ENCODE measurements at places on chromosomes 13 and 19. TPM values are rescaled to one million over a fixed set of nuclear protein-coding genes. Genes with fewer than 3 reads are reported as not detected.

RFPL4A gene
- not detected for total RNA-seq

DNA sequence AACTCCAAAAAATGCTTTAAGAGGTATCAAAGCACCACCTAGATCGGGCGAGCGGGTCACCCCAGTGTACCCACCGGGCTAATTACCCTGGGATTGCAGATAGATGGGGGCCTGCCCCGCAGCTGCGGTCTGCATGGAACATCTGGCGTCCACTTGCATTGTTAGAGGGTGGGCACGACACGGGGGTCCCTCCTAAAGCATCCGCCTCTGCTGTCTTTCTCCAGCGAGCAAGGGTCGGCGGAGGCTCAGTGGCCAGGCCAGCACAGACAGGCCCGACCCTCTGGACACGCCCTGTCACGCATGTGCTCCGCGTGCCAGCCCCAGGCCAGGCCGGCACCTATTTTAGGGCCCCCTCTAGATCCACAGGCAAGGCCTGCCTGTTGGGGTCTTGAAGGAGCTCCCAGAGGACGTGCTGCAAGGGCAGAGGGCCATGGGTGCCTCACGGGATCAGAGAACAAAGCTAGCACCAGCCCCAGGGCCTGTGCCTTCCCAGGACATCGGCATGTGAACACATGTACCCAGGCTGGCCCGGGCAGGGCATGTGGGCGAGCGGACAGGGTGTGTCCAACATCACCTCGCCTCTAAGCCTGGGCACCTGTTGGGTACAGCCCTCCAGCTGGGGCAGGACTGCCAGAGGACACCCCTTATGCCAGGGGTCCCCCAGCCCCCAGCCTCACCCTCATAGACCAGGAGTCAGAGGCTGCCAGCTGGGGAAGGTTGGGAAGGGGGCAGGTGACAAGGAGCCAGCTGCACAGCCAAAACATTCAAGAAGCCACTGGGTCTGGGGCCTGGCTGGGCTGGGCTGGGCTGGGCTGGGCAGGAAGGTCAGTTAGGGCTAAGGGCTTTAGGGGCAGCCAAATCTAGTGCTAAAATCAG is 35.6 kb upstream of the NANOS3 start:
- peaks cover 42% of the 10 kb centered on the region for H3K4me1 ChIP-seq
- H3K27ac ChIP-seq = peak overlapping the region; percentile 82
- no peaks in the 10 kb centered on the region for H3K27me3 ChIP-seq
- no peak for DNase-seq

- H3K27ac ChIP-seq = no peak overlapping the region
- no peaks in the 10 kb centered on the region for H3K27me3 ChIP-seq
- no peak overlapping the region for H3K4me3 ChIP-seq
- no peaks in the 10 kb centered on the region for H3K36me3 ChIP-seq
- no peak for DNase-seq
Measured at GRCh38 chr13:20945952-20946383, 43.4 kb upstream of the XPO4 start.

TMEM190 gene
- total RNA-seq = not detected

- DNase-seq = no peak
- H3K27me3 ChIP-seq = no peaks in the 10 kb centered on the region
- no peaks in the 10 kb centered on the region for H3K36me3 ChIP-seq
- H3K4me1 ChIP-seq = no peaks in the 10 kb centered on the region
- H3K4me3 ChIP-seq = no peak overlapping the region
- H3K27ac ChIP-seq = no peak overlapping the region
Measured at GRCh38 chr13:103403148-103403740, 337.0 kb upstream of the SLC10A2 start.

KIR3DL1 gene
- total RNA-seq = not detected

STK11 gene
- 56.7 TPM for total RNA-seq

Measured in Caco-2 (cell line).